D721Med (cell line): ENCODE measurements at places on chromosomes 6 and 20.

DNA sequence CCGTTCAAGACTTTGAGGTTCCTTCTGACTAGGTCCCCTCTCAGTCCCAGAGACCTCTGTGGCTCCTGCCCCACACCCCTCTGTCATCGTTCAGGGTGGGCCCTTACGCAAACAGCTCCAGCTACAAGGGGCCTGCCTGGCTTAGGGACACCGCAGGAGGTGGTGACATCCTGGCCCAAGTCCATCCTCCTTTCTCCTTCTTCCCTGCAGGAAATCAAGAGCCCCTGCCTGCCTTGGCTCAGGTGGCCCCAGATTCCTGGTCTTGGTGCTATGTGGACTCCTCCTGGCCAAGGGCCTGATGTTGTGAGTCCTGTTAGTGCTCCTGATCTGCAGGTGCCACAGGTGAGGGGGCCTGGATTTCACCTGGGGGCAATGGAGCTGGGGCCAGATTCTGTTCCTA, 8.1 kb downstream of the TREML4 start:
- no peak for DNase-seq

DNA sequence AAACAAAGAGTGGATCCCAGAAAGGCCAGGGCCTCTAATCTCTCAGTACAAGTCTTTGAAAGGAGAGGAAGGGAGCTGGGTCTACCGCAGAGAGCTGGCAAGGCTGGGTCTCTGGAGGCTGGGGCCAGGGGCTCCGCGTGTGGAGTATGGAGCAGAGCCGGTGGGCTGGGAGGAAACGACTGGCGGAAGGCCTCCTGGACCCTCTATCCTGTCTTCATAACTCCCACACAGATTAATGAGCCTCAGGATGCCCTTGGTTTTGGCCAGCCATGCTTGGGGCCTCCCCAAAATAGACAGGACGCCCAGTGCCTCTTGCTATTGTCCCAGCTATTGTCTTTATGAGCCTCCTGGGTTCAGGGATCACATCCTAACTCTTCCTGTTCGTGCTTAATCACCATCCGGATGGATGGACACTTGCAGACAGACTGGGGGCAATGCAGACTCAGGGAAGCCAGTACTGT, 306.4 kb downstream of the DHX35 start:
- no peak for DNase-seq

DNA sequence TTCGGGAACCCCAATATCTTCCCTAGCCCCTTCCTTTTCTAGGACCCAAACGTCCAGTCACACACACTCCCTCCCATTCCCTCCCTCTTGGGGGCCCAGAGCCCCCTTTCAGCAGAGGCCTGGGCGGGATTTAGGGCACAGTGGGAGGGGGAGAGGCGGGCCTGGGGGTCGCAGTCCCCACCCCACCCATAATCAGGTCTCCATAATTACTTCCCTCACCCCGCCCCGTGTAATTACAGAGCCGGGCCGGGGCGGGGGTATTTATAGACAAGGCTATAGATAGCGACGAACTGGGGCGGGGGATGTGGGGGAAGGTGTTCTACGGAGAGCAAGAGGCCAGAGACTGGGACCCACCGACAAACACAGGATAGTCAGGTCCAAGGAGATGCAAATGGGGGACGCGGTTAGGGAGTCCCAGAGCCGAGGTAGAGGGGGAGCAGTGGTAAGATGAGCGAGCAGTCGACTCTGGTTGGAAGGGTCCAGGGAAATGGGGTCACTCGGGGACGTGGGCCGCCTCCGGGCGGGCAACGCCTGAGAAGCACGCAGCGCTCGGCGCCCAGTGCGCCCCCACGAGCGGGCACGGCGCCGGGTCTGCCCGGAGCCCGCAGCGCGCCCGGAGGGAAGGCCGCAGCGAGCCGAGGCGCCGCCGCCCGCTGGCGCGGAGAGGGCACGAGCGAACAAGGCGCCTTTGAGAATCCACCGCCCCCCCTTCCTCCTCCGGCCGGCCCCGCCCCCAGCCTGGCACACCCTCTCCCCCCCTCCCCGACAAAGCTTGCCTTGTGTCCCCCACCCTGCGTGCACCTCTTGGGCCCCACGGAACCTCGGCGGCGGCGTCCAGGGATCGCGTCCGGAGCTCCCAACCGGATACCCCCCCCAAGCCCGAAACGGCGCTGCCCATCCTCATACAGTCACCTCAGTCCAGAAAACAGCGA, 670 bp upstream of the COL11A2 start:
- no peak for DNase-seq

- DNase-seq: no peak
These were observed 58.7 kb downstream of the BCKDHB start for GRCh38 chr6:80165143-80165542.

DNA sequence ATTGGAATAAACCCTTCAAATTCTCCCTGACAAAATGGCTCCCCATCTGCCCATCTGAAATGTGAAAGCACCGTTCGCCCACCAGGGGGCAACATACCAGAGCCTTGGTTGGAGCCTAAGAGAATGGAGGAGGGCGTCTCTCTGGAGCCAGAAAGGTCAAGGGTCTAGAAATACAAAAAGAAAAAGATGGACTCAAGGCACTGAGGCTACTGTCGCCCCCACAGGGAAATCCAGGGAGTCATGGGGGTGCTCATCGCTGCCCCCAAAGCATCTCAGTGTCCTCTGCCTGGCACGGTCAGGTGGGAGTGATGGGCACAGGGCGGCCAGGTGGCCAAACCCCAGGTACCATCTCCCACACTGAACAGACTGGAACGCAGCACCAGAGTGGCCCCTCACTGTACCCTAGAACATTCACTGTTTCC, 136.3 kb downstream of the ZMYND8 start:
- no peak for DNase-seq

GRCh38 chr6:19142275-19142674, 694.9 kb upstream of the ID4 start:
- no peak for DNase-seq

DNA sequence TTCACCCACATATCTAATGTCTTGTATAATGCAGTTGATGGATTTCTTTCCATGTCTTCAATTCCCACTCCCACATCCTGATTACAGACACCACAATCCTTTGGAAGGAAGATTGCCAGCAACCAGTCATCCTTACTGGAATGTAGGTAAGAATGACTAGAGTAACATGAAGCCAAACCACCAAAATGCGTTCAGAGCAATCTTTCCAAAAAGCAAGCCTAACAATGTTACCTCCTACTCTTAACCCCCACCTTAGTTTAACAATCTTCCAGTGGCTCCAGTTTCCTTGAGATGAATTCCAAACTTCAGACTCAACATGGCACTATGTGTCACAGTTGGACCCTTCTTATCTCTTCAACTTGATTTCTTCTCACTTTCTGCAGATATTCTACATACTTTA, 685.6 kb downstream of the DOK5 start:
- DNase-seq: no peak

DNA sequence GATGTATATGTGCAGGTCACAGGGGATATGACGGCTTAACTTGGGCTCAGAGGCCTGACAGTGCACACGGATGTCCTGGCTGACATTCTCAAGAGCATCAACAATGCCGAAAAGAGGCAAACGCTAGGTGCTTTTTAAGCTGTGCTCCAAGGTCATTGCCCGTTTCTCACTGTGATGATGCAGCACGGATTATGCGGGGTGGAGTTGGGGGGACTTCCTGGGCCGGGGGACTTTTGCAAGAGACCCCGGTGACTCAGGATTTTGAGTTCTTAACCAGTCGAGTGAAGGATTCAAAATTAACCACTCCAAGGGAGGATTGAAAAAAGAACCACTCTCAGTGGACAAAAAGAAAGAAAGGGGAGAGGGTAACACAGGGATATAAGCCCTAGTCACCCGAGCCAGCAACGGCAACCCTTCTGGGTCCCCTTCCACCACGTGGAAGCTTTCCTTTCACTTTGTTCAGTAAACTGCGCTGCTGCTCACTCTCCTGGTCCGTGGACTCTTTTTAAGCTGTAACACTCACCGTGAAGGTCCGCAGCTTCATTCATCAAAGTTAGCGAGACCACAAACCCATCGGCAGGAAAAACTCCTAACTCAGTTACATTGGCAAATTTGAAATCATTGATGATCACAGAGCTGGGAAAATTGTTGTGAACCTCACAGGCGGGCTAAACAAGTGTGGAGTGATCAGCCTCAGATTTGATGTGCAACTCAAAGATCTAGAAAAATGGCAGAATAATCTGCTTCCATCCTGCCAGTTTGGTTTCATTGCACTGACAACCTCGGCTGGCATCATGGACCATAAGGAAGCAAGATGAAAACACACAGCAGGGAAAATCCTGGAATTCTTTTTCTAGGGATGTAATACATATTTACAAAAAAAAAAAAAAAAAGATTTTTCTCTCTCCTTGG, 199.3 kb downstream of the ARID1B start:
- no peak for DNase-seq
